ENCODE measurements at places on chromosomes 4 and X. TPM values are rescaled to one million over a fixed set of nuclear protein-coding genes. Genes with fewer than 3 reads are reported as not detected.

GRCh38 chr4:91764085-91764484 lies 539.7 kb upstream of the GRID2 start:
- DNase-seq: no peak
- no peak overlapping the region for H3K27ac ChIP-seq
- no peaks in the 10 kb centered on the region for H3K36me3 ChIP-seq
- H3K4me3 ChIP-seq: no peak overlapping the region

- DNase-seq: no peak
- H3K4me3 ChIP-seq: no peak overlapping the region
- H3K36me3 ChIP-seq: no peaks in the 10 kb centered on the region
Measured at GRCh38 chrX:153704021-153704526, 16.3 kb downstream of the SLC6A8 start.

- peak; percentile 63 for DNase-seq
- no peak overlapping the region for H3K4me3 ChIP-seq
- H3K27ac ChIP-seq: no peak overlapping the region
- H3K4me1 ChIP-seq: no peaks in the 10 kb centered on the region
Measured at GRCh38 chrX:109485470-109486340, 3.8 kb upstream of the GUCY2F start.

DNA sequence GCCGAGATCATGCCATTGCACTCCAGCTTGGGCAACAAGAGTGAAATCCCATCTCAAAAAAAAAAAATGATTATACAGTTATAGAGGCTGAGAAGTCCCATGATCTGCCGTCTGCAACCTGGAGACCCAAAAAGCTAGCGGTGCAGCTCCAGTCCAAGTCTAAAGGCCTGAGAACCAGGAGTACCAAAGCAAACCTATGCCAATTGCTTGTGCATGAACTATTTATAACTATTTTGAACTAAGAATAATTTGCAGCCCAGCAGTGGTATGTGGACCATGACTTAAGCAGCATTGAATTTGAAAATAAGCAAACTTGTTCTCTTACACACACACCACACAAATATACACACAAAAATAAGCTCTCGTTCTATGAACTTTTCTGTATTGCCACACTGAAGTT lies 51.8 kb downstream of the TASL start:
- no peak overlapping the region for H3K27ac ChIP-seq
- no peak for DNase-seq
- no peak overlapping the region for H3K4me3 ChIP-seq
- no peaks in the 10 kb centered on the region for H3K36me3 ChIP-seq
- no peaks in the 10 kb centered on the region for H3K27me3 ChIP-seq
- no peaks in the 10 kb centered on the region for H3K4me1 ChIP-seq

Gene TRPC3
- total RNA-seq: 1.7 TPM

- no peak for DNase-seq
- no peak overlapping the region for H3K4me3 ChIP-seq
- H3K4me1 ChIP-seq: no peaks in the 10 kb centered on the region
- H3K36me3 ChIP-seq: no peaks in the 10 kb centered on the region
- no peaks in the 10 kb centered on the region for H3K27me3 ChIP-seq
Measured at GRCh38 chrX:141341341-141341740, 99.0 kb upstream of the SPANXC start.

Gene MAGEA2B
- total RNA-seq: not detected

- H3K36me3 ChIP-seq: no peaks in the 10 kb centered on the region
- no peak overlapping the region for H3K27ac ChIP-seq
- H3K27me3 ChIP-seq: no peaks in the 10 kb centered on the region
Measured at GRCh38 chrX:40402831-40403533, 177.8 kb upstream of the ATP6AP2 start.

DNA sequence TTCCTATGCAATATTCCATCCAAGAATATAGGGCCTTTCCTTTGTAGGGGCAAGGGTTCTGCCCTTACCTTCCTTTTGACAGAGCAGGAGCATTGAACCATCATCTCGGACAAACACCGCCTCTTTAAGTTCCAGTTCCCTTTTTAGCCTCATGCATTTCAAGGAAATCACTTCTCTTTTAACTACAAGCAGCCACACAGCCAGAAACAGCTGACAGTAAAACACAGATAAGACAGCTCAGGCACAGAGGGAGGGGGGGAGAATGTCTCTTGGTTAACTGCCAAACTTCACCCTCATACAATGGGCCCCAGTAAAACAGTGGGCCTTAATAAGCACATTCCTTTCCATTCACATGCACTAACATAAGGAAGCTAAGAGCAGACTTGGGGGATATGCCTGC lies 648.3 kb downstream of the GABRG1 start:
- no peaks in the 10 kb centered on the region for H3K27me3 ChIP-seq
- H3K4me3 ChIP-seq: no peak overlapping the region
- no peaks in the 10 kb centered on the region for H3K4me1 ChIP-seq
- DNase-seq: no peak
- H3K36me3 ChIP-seq: no peaks in the 10 kb centered on the region
- no peak overlapping the region for H3K27ac ChIP-seq

Gene SSX3
- not detected for total RNA-seq

- no peak for DNase-seq
- H3K4me3 ChIP-seq: no peak overlapping the region
- H3K27ac ChIP-seq: no peak overlapping the region
- no peaks in the 10 kb centered on the region for H3K27me3 ChIP-seq
Measured at GRCh38 chrX:68751372-68751771, 77.4 kb upstream of the EFNB1 start.

Gene MAGEA4
- not detected for total RNA-seq

DNA sequence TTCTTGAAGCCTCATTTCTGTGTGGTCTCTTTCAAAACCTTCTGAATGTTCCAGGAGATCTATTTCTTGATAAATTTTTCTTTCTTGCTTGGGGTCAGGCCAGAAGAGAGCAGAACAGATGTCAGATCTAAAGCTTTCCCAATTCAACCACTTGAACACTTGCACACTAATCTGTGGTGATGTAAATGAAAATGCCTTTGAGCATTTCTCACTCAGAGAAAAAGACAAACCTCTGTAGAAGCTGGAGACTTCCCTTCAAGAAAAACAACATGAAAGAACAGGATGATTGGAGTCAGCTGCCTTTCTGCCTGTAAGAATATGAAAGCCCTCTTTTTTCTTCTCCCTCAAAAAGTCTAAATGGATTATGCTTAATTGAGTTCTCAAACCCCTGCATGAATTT lies 11.2 kb downstream of the IGFBP7 start:
- no peaks in the 10 kb centered on the region for H3K36me3 ChIP-seq
- no peaks in the 10 kb centered on the region for H3K27me3 ChIP-seq
- peak overlapping the region; percentile 88 for H3K27ac ChIP-seq

- H3K4me3 ChIP-seq: no peak overlapping the region
- H3K4me1 ChIP-seq: no peaks in the 10 kb centered on the region
- peak; percentile 65 for DNase-seq
- H3K36me3 ChIP-seq: no peaks in the 10 kb centered on the region
- H3K27me3 ChIP-seq: no peaks in the 10 kb centered on the region
Measured at GRCh38 chrX:1581132-1581531, 10.3 kb upstream of the AKAP17A start.

DNA sequence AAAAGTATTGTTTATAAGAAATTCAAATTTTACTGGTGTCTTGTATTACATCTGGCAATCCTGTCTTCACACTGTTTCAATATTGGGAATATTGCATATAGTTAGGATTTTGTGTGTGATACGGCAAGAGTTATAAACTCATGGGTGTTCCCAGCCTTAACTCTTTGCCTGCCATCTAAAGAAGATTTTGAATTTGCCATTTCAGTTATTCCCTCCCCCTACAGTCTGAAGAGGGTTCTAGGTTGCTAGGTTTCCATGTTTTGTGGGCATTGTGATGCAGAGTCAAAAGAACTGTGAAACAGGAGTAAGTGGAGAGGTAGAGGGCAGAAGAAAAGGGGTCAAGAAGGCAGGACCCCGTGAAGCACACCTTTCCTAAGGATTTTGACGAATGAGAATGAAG lies at the start of gene CPXCR1:
TSS of gene CPXCR1 (plus strand) at position 301 of the 400 bp plus-strand sequence. CDS start 6,190 bp downstream, outside the sequence.
- no peaks in the 10 kb centered on the region for H3K36me3 ChIP-seq
- no peaks in the 10 kb centered on the region for H3K27me3 ChIP-seq
- H3K4me1 ChIP-seq: no peaks in the 10 kb centered on the region

DNA sequence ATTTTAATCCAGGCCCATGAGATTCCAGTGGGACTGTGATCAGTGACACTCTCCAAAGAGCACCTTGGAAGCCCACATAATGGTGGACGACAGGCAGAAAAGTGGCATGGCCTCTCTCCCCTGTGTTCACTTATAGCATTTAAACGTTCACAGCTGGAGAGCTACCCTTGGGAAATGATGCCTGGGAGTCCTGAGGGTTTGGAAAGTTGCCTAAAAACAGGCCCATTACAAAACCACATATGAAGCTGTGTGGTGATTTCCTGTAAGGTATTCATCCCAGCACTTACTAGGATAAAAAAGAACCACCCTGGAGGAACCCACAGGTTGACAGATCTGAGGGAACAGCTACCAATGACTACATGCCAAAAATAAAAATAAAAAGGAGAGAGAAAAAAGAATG lies 193.2 kb downstream of the RASL11B start:
- H3K27me3 ChIP-seq: no peaks in the 10 kb centered on the region
- no peak overlapping the region for H3K27ac ChIP-seq
- DNase-seq: no peak
- H3K36me3 ChIP-seq: no peaks in the 10 kb centered on the region
- no peak overlapping the region for H3K4me3 ChIP-seq

DNA sequence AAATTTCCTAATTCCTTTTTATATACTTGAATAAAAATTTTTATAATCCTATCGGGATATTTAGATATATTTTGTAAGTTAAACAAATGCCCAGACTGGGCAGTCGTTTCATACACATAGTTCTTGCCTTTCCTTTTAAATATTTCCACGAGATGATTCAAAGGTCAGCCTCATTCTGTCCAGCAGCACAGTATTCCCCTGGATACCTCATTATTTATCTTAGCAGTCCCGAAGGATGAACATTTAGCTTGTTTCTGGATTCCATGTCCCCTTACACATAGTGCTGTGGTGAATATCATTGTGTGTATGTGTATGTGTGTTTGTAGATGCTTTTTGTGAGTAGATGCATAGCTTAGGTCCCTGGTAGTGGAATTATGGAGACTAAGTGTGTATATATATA lies 38.3 kb downstream of the RAPGEF2 start:
- no peak overlapping the region for H3K4me3 ChIP-seq
- no peak for DNase-seq
- no peaks in the 10 kb centered on the region for H3K4me1 ChIP-seq

DNA sequence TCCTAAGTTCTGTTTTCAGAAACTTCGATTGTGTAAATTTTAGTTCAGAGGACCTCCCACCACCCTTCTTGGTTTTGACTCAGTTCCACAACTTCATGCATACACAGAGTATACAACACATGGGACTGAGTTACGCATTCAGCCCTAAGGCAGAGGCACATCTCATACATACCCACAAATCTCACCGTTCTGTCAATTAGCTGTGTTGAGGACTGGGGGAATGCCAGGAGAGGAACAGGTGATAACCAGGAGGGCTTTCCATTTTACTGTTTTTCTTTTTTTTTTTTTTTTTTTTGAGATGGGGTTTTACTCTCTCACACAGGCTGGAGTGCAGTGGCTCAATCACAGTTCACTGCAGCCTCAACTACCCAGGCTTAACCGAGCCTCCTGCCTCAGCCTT lies 150.2 kb downstream of the TSPAN5 start:
- H3K27ac ChIP-seq: no peak overlapping the region
- DNase-seq: no peak
- H3K36me3 ChIP-seq: no peaks in the 10 kb centered on the region
- no peak overlapping the region for H3K4me3 ChIP-seq
- peaks cover 6% of the 10 kb centered on the region for H3K4me1 ChIP-seq

GRCh38 chrX:8607326-8607725 lies 124.6 kb downstream of the ANOS1 start:
- no peak overlapping the region for H3K27ac ChIP-seq
- H3K36me3 ChIP-seq: no peaks in the 10 kb centered on the region

- no peaks in the 10 kb centered on the region for H3K36me3 ChIP-seq
- H3K27ac ChIP-seq: peak overlapping the region; percentile 34
- H3K4me1 ChIP-seq: no peaks in the 10 kb centered on the region
- no peak for DNase-seq
Measured at GRCh38 chrX:22629105-22629725, 356.5 kb downstream of the CBLL2 start.

DNA sequence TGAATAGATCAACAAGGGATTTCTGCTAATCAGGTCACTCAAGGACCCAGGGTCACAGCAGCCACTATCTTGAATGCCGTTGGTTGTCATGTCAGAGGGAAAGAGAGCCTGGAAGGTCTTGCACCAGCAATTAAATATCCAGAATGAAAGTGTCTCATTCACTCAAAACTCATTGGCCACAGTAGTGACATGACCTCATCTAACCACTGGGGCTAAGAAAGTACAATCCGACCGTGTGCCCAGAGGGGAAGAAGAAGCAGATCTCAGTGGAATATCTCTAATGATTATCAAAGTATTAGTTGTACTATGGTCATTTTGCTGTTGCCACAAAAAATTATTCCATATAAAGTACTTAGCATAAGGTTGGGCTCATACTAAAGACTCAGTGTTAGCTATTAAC lies 210.0 kb downstream of the QDPR start:
- H3K27ac ChIP-seq: no peak overlapping the region
- no peaks in the 10 kb centered on the region for H3K27me3 ChIP-seq
- DNase-seq: no peak
- H3K36me3 ChIP-seq: no peaks in the 10 kb centered on the region

Gene MSANTD1
- total RNA-seq: 1.3 TPM

Gene LUZP4
- not detected for total RNA-seq

DNA sequence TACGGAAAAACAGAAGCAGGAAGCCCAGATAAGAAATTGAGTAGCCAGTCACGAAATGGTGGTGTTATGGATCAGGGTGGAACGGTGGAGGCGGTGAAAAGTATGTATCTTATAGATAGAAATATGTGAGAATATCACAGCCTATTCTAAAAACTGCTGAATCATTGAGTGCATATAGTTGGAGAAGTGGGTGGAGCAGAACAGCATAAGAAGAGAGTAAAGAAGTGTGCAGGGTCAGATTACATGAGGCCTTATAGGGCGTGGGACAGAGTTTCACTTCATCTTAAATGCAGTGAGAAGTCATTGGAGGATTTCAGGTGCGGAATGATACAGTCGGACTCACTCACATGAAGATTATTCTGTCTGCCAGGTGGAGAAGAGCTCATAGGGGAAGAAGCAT lies 293.1 kb downstream of the TRIML1 start:
- no peak for DNase-seq
- H3K36me3 ChIP-seq: no peaks in the 10 kb centered on the region
- H3K4me1 ChIP-seq: no peaks in the 10 kb centered on the region

Gene SHOX
- total RNA-seq: not detected

GRCh38 chr4:1793496-1793840 lies 375 bp downstream of the FGFR3 start:
- no peaks in the 10 kb centered on the region for H3K36me3 ChIP-seq
- DNase-seq: peak; percentile 65
- H3K4me1 ChIP-seq: peaks cover 37% of the 10 kb centered on the region
- peak overlapping the region; percentile 46 for H3K4me3 ChIP-seq
- peak overlapping the region; percentile 87 for H3K27ac ChIP-seq
- H3K27me3 ChIP-seq: peaks cover 51% of the 10 kb centered on the region

DNA sequence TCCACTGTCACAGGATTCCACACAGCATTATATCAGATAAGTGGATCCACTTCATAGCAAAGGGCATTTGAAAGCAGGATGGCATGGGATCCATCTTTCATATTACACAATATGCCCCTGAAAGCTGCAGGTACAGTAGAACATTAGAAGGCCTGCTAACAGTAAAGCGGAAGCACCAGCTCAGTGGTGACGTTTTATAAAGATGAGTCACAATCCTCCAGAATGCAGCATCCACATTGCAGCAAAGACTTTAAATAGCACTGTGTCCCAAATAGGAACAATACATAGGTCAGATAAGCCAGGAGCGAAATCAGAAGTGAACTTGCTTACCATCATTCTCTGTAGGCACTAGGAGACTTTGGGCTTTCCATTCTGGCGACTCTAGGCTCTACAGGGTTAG lies 609.5 kb upstream of the FAT1 start:
- no peak overlapping the region for H3K4me3 ChIP-seq
- no peak overlapping the region for H3K27ac ChIP-seq
- DNase-seq: no peak
- no peaks in the 10 kb centered on the region for H3K4me1 ChIP-seq

Gene SLC2A9
- total RNA-seq: 2.2 TPM

All from transverse colon (tissue), 4 donors.